ENCODE measurements at places on chromosomes 6 and 20.

DNA sequence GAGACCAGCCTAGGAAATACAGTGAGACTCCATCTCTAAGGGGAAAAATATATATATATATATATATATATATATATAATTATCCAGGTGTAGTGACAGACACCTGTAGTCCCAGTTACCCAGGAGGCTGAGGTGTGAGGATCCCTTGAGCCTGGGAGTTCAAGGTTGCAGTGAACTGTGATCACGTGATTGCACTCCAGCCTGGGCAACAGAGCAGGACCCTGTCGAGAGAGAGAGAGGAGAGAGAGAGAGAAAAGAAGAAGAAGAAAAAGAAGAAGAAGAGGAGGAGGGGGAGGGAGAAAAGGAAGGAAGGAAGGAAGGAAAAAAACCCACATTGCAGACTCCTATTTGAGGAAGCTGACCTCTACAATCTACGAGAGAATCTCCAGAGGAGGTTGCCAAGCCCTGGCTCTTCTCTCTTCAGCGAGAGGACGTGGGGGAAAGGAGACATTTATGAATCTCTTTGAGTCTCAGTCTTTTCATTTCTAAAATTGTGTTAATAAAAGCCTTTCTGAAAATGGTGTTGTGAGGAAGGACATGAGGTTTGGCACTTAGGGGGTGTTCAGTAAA, 49.7 kb downstream of the COL11A2 start:
- DNase-seq, result no peak

GRCh38 chr6:23533944-23534343, 592.1 kb upstream of the NRSN1 start:
- DNase-seq, result no peak

DNA sequence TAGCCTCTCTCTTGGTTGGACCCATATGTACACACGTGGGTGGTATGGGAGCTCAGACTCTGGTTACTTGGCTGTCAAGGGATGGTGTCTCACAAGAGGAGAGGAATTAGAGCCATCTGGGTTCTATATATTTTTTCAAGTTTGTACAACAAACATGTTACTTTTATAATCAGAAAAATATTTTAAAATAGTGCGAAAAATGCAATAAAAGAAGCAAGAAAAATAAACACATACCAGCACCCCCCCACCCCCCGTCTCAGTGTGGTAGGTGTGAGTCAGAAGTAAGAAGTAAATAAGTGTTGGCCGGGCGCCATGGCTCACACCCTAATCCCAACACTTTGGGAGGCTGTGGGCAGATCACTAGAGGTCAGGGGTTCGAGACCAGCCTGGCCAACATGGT, 2.1 kb upstream of the TIAM2 start:
- no peak for DNase-seq

DNA sequence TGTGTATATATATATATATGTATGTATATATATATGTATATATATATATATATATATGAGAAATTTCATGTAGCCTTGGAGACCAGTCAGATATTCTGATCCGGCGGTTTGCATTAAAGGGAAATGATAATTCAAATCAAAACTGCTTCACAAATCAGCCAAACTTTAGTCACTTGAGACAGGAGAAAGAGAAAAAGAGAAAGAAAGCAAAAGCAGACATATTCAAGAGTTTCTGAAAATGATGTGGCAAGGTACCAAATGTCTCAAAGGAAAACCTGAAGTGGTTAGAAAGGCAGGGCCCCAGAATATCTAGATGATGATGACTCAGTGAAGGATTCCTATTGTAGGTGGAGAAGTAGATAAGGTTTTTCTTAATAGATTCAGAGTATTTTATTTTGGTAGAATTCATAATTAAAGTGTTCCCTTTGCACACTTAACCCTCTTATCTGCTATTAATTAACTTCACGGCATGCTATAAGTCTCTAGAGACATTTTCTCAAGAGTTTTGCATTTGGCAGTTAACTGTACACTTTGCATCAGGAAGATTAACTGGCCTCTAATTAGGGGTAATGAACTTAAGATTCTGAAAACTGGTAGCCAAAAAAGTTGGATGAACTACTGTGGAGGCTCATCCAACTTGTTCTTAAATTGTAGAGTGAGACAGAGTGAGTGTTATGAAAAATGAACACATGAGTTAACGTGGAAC, 50.1 kb upstream of the ASF1A start:
- no peak for DNase-seq

- DNase-seq, result no peak
Measured at GRCh38 chr6:109449795-109450673, 5.5 kb downstream of the MICAL1 start.

DNA sequence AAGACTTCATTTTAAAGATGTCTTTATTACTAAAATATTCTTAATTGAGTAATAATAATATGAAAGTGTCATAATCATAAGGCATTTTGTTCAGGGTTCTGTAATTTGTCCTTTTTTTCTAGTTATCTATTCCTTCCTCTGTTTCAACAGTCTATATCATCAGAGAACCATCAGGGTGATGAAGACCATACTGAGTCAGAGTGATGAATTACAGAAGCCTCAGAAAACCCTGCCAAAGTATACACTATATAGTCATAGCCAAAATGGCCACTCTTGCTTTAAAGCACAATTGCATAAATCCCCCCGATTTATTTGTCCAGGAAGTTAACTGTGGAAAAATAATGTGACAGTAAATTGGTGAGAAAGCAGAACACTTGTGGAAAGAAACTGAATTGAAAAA, 735.0 kb downstream of the EPHA7 start:
- DNase-seq, result no peak

DNA sequence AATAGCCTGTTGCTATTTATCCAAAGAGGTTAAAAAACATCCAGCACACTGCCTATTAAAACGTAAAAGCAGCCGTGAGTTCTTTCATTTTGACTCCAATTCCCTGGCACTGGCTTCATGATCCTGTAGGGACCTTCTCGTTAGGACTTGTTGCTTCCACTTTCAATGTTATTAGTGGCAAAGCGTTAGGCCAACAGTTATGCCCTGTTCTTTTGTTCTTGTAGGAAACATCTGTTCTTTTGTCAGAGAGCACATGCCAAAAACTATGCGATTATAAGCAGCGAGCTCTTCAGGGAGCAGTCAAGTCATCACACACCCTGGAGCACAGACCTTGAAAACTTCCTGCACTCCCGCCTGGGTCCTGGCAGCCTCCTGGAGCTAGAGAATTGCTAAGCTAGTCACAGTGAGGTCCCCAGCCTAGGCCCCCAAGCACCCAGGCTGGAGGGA, 609.5 kb upstream of the ARID1B start:
- DNase-seq, result no peak

DNA sequence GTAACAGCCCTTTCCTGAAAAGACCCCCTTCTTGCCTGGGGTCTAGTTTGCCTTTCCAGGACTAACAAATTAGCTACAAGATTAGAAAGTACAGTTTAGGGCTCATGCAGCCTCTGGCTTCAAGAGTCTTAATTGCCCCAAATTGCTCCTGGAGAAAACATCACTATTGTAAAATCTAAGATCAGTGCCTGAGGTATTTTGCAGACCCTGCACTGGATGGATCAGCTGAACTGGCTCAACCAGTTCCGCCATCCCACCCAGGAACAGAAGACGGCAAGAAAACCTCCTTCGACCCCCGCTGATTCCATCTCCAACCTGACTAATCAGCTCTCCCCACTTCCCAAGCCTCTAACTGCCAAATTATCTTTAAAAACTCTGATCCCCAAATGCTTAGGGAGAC, 236.5 kb upstream of the KCNG1 start:
- no peak for DNase-seq

DNA sequence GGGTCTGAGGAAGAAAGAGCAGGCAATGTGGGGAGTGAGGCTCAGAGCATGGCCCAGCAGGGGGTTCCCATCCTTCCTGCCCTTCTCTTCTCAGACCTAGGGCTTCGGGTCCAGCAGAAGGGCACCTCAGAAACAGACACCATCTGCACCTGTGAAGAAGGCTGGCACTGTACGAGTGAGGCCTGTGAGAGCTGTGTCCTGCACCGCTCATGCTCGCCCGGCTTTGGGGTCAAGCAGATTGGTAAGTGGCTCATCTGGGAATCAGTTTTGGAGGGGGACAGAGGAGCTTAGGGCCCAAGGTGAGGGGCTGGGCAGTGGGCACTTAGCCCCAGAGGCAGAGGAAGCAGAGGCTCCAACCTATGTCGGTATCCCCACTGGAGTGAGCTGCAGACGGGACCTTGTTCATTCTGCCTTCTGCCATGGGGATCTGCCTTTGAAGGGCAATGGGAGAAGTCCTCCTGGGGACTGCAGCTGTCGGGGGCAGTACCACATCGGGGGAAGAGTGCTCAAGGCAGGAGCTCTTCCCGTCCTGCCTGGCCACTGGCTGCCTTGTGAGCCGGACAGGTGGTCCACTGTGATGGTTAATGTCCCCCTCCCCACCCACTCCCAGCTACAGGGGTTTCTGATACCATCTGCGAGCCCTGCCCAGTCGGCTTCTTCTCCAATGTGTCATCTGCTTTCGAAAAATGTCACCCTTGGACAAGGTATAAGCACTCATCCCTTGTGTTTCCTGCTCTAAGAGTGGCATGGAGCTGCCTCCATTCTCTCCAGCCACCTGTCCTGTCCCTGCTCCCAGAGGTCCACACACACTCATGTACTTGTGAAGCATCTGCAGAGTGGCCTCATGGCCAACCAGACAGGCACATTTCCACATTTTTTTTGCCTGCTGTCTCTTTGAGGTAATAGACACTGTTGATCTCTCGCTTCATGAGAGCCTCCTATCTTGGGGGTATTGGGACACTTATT, 4.7 kb downstream of the CD40 start:
- DNase-seq, result peak; percentile 34

- DNase-seq, result no peak
Measured at GRCh38 chr6:139605350-139605749, 230.9 kb upstream of the CITED2 start.

DNA sequence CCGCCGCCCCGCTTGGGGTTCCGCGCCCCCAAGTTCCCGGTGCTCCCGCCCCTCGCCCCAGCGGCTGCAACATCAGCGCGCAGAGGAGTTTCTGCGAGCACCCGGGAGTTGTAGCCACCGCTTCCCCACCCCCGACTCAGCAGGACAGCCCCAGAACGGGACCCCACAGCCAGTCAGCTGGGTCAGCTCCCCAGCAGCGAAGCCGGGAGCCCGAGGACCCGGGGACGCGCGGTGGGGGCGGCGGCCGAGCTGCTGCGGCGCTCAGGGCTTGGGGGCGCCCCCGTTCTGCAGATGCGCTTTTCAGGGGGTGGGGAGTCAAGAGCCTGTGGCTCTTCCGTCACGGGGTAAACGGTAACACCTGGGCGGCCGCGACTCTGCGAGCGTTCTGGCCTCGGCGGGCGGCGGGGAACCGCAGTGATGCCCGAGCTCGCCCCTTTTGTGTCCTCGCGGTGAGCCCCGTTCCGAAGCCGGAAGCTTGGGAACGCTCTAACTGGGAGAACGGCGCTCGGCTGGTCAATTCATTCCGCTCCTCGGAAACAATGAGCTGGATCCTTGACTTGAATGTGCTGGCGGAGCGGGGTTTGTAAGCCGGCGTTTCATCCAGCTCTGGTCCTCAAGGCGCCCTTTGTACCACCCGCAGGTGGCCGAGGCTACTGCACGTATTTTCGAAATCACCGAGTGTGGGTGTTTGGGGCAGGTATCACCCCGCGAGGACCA, 774 bp downstream of the PLEKHG1 start:
- peak; percentile 75 for DNase-seq

- no peak for DNase-seq
Measured at GRCh38 chr6:144150710-144151657, 667 bp downstream of the STX11 start.

GRCh38 chr6:157036245-157036711, 259.1 kb downstream of the ARID1B start:
- DNase-seq, result no peak

DNA sequence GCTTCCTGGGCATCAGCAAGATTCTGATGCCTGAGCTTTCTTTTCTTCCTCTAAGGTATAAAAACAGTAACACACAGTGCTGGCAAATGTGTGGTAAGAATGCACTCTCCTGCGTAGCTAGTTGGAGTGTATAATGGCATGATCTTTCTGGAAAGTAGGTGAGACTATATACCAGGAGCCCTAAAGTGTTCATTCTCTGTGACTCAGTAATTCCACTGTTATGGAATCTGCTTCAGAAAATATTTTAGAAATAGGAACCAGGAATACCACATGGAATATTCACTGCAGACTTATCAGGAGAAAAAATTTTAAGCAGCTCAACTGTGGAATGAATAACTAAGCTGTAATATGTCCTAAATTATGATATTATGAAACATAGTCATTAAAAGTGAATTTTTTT, 16.9 kb upstream of the CSE1L start:
- DNase-seq, result no peak

DNA sequence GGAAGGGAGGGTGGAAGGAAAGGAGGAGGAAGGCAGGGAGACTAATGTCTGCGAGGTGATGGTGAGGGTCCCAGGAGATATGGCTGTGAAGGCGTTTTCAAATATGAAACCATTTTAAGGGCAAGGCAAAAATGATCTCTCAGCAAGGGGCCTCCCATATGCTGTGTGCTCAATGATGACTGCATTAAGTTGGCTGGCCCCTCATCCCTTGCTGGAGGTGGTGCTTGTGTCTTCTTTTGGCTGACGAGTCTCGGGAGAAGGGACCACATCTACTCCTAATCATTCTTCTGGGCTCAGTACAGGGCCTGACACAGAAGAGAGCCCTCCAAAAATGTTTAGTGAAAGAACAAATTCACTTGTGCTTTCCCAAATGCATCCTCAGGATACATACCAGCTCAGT, 23.0 kb upstream of the MRPS18A start:
- DNase-seq, result peak; percentile 21

DNA sequence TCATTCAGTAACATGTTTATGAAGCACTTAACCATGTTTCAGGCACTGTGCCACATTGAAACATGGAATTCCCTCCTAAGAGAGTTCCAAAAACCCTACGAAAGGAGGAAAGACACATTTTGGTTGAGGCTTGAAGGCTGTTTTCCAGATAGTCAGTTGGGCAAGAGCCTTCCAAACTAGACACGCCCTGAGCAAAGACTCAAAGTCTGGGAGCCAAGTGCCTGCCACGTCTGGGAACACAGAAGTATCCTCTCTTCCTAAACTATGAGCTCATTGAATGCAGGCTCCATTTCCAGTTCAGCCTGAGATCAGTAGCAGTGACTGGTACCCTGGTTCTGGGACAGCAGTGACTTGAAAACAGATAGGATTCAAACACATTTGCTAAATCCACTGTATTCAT, 74.5 kb upstream of the FAM8A1 start:
- no peak for DNase-seq

DNA sequence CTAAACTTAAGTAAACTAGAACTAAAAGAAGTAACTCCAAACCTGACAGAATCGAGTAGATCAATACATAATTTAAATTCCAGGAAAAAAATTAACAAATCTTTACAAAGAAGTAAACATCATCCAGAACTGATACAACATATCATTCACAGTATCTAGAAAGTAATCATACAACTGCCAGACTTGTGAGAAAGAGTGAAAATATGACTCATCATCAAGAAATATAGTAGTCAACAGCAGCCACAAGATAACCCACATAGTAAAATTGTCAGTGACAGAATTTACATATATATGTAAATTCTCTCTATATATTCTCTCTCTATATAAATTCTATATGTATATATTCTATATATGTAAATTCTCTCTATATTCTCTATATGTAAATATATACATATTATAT, 242.8 kb upstream of the RGS17 start:
- DNase-seq, result no peak

- DNase-seq, result no peak
Measured at GRCh38 chr6:146305092-146305491, 238.5 kb upstream of the RAB32 start.

Data from sciatic nerve (tissue), 2 donors.